ENCODE measurements at places on chromosomes 5 and 9. TPM values are rescaled to one million over a fixed set of nuclear protein-coding genes. Genes with fewer than 3 reads are reported as not detected.

- no peak for DNase-seq
Measured at GRCh38 chr5:96968074-96968473, 32.2 kb downstream of the LNPEP start.

DNA sequence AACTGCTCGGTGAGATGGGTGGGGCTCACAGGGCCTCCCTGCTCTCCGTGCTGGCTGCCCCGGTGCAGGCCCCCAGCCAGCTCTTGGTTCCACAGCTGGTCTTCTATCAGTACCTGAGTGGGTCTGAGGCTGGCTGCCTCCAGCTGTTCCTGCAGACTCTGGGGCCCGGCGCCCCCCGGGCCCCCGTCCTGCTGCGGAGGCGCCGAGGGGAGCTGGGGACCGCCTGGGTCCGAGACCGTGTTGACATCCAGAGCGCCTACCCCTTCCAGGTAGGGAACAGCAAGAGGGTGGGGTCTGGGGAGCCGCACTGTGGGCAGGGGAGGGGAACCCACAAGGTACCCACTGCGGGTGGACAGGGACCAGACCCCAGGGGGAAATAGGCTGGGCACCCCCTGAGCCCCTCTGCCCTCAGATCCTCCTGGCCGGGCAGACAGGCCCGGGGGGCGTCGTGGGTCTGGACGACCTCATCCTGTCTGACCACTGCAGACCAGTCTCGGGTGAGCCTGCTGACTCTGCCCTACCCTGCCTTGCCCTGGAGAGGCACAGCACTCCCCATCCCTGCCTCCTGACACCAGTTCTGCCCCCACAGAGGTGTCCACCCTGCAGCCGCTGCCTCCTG is 2.8 kb downstream of the MAMDC4 start:
- DNase-seq: peak; percentile 11

GRCh38 chr5:133382661-133383579 is 229.4 kb downstream of the FSTL4 start:
- DNase-seq: no peak

The TMEM252 gene
- total RNA-seq: not detected

The BASP1 gene
- total RNA-seq: 4.0 TPM

- no peak for DNase-seq
Measured at GRCh38 chr5:102867992-102868662, 113.0 kb downstream of the PAM start.

GRCh38 chr9:5292141-5292540 is 12.4 kb downstream of the RLN2 start:
- DNase-seq: no peak

- DNase-seq: no peak
Measured at GRCh38 chr5:160657622-160658458, 194.2 kb downstream of the ATP10B start.

DNA sequence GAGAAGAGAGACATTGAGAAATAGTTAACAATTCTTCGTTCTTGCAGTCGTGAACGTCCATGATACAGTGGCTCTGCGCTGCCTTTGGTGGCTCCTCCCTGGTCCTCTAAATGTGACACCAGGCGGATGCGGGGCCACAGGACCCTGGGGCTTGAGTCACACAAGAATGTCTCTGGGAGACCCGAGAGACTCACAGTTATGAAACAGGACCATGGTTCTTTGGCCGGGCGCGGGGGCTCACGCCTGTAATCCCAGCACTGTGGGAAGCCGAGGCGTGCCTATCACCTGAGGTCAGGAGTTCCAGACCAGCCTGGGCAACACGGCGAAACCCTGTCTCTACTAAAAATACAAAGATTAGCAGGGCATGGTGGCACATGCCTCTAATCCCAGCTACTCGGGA is 767 bp upstream of the ZDHHC11 start:
- DNase-seq: no peak

DNA sequence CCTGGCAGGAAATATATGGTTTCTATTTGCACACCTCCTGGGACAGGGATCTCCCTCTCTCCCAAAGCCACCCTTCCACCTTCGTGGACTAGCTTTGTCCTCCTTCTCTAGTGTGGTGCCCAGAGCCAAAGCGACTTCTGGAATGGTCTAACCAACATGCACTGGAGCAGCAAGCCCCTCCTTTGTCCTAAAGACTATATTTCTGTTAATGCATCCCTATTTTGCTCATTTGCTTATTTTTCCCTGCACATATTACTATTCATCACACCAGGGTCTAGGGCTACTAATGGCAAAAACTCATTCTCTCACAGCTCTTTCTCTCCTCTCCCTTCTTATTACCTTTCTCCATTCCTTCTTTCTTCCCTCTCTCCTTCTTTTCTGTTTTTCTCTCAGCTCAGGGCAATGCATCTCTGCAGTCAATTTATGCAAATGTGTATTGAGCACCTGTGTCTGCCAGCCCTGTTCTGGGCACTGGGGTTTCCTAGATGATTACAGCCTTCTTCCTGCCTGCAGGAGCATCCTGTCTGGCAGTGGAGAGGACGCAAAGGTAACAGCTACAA is 2.8 kb upstream of the NEURL1B start:
- DNase-seq: no peak

DNA sequence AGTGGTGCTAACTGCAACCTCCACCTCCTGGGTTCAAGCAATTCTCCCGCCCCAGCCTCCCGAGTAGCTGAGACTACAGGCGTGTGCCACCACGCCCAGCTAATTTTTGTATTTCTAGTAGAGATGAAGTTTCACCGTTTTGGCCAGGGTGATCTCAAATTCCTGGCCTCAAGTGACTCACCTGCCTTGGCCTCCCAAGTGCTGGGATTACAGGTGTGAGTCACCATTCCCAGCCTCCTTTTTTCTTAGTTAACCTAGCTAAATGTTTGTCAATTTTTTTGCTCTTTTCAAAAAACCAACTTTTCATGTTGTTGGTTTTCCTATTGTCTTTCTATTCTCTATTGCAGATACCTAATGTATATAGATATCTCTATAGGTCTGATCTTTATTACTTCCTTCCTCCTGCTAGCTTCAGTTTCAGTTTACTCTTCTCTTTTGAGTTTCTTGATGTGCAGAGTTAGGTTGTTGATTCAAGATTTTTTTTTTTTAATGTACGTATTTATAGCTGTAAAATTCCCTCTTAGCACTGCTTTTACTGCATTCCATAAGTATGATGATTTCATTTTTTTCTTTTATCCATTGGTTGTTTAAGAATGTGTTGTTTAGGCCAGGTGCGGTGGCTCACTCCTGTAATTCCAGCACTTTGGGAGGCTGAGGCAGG is 32.9 kb downstream of the FGD3 start:
- no peak for DNase-seq

DNA sequence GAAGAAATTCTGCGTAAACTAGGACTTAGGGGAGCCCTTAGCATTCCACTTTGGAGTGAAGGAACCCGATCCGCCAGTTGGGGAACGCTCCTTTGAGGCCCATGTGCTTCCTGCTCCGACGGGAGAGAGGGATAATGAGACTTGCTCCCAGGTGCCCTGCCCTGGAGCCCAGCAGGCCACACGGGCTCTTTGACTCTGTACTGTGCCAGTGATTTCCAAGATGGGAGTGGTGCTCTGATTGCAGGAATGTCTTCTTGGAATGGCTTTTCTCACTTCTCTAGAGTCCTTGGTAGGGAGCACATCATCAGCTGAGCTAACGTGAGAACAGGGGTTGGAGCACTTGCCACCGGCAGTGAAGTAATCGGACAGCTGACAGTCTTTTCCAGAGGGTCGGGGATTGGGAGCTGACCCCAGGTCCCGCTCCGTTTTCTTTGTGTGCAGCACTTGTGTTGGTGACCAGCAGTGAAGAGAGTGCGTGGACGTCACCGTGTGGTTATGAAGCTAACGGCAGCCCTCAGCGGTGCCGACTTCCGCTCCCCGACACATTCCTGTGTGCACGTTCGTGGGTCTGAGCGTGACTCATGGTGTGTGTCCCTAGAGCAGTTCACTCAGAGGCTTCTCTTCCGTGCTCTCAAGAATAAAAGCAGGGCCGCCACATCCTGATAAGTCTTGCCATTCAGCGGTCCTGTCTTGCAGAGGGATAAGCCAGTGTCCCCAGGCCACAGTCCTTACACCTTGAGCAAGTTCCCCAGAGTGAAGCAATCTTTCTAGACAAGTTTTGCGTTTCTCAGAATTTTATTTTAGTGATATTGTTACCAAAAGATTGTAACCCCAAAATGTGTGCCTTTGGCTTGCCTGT is 25.6 kb downstream of the ABL1 start:
- DNase-seq: peak; percentile 53

DNA sequence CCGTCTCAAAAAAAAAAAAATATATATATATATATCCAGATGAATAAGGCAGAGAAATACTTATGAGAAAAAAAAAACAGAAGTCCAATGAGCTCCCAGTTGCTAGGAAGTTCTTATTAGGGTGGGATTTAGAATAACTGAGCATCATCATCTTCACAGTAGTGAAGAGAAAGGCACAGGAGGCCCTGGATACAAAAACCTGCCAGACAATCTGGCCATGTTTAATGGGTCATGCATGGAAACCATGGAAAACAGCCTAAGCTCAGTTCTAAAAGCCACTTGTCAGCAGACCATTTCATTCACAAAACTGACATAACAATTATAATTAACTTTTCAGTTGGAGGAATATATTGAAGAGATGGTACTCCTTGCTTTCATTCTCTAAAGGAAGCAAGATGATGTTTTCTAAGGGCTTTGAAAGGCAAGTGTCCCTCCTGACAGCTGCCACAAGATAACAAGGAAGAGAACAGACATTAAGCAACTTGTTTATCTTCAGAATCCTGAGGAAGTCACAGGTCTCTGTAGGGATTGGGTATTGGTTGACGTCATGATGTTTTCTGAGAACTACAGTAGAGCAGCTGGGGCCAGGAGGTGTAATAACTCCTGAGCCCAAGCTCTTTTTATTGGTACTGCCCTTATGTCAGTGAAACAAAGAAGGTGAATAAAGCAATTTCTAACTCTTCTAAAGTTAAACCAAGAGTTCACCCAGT is 463.1 kb downstream of the DMAC1 start:
- DNase-seq: no peak

- no peak for DNase-seq
Measured at GRCh38 chr5:32519508-32519907, 65.8 kb upstream of the SUB1 start.

The OGN gene
- total RNA-seq: 2.6 TPM

GRCh38 chr5:142428773-142429473 is 104.1 kb upstream of the SPRY4 start:
- no peak for DNase-seq

GRCh38 chr9:17810728-17811571 is 232.1 kb downstream of the SH3GL2 start:
- peak; percentile 57 for DNase-seq

The GDF9 gene
- 0.33 TPM for total RNA-seq

The SLC4A9 gene
- not detected for total RNA-seq

GRCh38 chr9:73153793-73154227 is 2.1 kb downstream of the ANXA1 start:
- DNase-seq: no peak

The WDR31 gene
- 2.3 TPM for total RNA-seq

DNA sequence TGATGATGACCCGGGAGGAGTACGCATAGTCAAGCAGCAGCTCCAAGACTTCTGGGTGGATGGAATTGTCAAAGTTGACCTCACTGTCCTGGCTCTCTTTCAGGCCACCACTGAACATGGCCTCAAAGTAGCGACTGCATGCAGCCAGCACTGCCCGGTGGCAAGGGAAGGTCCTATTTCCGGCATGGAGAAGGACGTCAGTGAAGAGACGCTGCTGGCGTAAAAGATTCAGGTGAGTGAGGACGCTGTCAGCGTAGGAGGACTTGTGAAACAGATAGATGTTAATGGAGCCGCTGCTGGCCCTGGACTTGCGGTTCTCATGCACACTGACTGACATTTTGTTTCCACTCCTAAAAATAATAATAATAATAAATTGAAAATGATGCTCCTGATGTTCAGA is 4.4 kb downstream of the ENC1 start:
- no peak for DNase-seq

DNA sequence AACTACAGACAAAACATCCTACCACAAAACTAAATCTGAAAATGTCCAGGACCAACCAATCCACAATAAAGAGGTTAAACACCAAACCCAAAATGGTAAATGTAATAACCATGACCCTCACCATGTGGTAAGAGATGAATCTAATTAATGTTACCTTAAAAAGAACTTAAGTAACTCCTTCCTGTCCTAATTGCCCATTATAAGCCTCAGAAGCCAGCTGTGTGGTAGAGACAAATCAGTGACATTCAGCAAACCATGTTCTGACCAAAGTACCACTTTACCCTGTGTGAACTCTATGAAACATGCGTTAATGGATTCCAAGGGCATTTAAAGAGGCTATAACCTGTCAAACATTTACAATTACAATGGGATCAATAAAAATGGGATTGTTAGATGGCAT is 25.0 kb downstream of the LPAR1 start:
- DNase-seq: no peak

GRCh38 chr9:101536938-101537337 is 3.3 kb downstream of the RNF20 start:
- DNase-seq: no peak

The CCNI2 gene
- total RNA-seq: 1.6 TPM

DNA sequence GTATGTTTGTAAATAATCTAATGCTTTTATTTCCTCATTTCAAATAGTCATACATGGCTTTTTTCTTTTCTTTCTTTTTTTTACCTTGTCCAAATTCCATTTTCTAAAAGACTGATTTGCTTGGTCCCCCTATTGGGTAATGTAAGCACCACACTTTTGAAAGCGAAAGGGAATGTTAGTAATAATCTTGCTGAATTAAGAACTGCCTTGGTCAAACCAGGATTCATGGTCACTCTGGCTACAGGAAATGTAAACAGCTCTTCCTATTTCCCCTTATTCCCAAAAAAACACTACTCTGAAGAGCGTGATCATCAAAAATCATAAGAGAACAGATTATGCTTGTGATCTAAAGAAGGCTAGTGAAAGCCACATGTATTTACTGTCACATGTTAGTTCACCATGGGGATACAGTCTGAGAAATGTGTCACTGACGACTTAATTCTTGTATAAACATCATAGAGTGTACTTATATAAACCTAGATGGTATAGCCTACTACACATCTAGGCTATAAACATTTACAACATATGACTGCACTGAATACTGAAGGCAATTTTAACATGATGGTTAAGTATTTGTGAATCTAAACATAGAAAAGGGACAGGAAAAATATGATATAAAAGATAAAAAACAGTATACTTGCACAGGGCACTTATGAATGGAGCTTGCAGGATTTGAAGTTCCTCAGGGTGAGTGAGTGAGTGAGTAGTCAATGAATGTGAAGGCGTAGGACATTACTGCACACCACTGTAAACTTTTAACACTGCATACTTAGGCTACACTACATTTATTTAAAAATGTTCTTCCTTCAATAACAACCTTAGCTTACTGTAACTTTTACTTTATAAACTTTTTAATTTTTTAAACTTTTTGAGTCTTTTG is 75.3 kb downstream of the HMGCR start:
- DNase-seq: no peak

DNA sequence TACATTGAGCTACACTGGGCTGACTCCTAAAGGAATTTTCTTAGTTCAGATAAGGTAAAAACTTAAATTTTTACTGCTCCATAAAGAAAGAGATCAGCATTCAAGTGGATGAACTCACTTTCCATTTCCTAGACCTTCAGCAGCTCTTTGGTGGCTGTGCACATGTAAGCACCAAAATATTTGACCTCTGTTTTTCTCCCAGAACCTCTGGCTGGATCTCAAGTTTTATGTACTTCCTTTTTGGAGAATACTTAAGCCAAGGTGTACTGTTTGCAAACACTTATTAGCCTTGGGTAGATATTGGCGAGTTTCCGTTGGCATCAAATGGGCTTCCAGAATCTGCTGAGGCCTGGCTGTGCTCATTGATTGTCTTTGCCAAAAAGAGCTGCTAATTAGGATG is 10.3 kb downstream of the TNC start:
- DNase-seq: peak; percentile 22

GRCh38 chr9:110996436-110997220 is 41.6 kb downstream of the LPAR1 start:
- peak; percentile 29 for DNase-seq

- no peak for DNase-seq
Measured at GRCh38 chr5:95836544-95836943, 14.0 kb upstream of the GLRX start.
